ENCODE measurements at places on chromosomes 11 and 22.

DNA sequence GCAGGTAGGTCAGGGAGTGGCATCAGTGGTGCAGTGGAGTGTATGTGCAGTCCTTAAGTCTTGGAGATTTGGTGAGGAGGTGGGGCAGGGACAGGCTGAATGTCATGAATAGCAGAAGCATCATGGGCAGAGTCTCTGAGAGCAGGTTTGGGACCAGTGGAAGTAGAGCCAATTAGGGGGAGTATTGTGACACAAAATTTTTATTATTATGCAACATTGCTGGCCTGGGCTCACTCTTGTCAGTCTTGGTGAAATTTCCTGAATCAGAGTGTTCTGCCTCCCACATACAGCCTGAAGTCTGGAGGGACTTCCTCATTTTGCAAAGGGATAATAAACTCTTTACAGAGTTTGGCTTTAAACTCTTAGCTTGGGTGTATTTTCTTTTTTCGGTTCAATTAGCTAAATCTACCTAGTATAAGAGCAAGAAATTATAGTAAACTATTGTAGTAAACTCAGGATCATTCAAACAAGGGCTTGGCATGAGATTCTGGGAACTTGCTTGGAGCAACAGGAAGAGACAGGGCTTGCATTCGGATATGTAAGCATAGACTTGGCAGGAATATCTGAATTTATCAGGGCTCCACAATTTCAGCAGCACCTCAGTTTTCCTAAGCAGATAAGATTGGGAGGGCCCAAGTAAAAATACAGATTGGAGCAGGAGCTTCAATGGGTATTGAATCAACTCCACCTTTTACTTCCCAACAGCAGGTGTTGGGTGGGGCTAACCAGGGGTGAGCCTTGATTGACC is 67.7 kb downstream of the FDX1 start:
- DNase-seq, result no peak

- DNase-seq, result no peak
Measured at GRCh38 chr11:110373051-110373702, 56.6 kb upstream of the FDX1 start.

DNA sequence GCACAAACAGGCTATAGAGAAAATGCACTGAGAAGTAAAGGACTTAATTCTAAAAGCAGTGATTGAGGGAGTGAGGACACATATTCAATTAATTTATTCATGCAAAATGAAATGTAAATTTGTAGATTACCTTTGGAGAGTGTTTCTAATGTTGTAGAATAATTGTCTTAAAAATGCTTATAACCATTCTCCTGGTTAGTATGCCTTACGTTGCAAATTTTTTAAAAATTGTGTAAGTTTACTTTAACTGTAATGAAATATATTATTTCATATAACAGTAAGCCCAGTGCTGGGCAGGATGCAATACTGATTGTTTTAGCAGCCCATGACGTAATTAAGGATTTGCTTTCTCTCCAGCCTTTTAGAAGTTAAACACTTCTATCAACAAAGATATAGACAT is 26.6 kb downstream of the OR52E1 start:
- DNase-seq, result no peak

GRCh38 chr11:64698427-64698826 is 24.6 kb downstream of the NRXN2 start:
- DNase-seq, result no peak

GRCh38 chr11:63710476-63711217 is 29.3 kb downstream of the RTN3 start:
- no peak for DNase-seq

DNA sequence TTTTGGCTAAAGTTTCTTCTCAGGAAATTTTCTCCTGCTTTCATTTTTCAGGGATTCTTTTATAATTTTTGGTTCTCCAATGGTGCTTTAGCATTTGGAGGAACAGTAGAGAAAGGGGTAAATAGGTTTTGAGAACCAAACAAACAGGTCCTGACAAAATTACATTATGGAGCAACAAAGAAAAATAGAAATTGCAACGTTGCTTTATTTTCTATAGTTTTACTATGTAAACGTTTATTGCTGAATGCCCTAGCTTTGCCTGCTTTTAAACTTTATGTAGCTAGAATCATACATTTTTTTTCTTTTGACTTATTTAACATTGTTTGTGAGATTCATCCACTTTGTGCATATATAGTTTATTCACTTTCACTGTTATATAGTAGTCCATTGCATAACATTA is 43.8 kb upstream of the OR5P2 start:
- DNase-seq, result no peak

DNA sequence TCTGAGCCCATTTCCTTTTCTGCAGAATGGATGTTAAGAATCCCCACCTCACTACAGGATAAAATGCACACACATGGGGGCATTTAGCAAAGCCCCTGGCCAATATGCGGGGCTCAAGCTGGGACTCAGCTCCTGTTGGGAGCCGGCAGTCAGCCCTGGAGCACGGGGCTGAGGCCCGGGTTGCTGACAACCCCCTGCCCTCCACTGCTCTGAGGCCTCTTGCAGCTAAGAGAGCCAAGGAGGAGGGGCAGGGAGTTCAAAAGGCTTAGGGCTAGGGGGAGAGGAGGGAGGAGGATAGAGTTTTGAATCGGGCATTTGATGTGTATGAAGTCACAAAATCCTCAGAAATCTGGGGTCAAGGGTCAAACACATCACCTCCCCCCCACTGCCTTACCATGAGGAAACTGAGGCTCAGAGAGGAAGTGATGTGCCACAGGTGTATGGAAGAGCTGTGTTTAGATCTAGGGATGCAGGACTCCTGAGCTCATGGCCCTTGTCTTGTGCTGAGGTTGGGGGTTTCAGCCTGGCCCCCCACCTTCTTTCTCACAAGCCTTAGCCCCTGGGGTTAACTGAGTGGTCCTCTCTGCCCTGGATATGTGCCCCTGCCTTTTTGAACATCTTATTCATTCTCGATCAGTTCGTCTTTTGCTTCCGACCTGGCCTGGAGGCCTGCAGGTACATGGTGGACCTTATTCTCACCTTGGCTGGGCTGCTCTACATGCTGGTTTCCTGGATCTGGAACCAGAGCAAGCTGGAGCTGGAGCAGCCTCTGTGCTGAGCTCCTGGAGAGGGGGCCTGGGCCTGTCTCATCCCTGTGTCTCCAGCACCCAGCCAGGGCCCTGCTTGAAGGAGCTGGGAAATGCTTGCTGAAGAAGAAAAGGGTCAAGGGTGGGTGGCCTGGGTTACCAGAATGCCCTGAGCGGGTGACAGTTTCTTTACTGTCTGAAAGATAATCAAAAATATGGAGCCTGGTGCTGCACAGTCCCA is 80.3 kb downstream of the LRRC32 start:
- DNase-seq, result no peak

Data from DMS79 treated with DMSO at 0.1 percent for 48 hours (cell line).